ENCODE measurements at places on chromosomes 3 and 15. TPM values are rescaled to one million over a fixed set of nuclear protein-coding genes. Genes with fewer than 3 reads are reported as not detected.

DNA sequence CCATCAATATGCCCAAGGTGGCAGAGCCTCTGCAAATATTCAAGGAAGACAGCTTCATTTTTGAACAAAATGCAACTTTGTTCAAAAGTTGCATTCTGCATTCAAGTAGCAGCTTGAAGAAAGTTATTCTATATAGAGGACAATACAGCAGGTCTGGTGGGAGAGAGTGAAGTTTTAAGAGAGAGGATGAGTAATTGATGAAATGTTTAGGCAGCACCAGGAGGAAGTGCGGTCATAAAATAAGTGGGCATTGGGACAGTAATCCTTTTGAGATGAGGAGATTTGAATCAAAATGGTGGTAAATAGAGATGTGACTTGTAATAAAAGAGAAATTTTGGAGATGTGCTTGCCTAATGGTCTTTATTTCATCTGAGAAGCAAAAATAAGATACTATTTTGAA lies 607.3 kb upstream of the ZNF385D start:
- DNase-seq: no peak
- H3K4me3 ChIP-seq: no peak overlapping the region
- H3K27ac ChIP-seq: no peak overlapping the region
- H3K36me3 ChIP-seq: no peaks in the 10 kb centered on the region
- no peaks in the 10 kb centered on the region for H3K4me1 ChIP-seq
- H3K27me3 ChIP-seq: no peaks in the 10 kb centered on the region

- no peak overlapping the region for H3K27ac ChIP-seq
- no peak overlapping the region for H3K4me3 ChIP-seq
- H3K4me1 ChIP-seq: peaks cover 5% of the 10 kb centered on the region
- DNase-seq: no peak
Measured at GRCh38 chr3:39550354-39551051, 83.0 kb downstream of the MOBP start.

GRCh38 chr3:177820683-177821316 lies 623.5 kb upstream of the TBL1XR1 start:
- no peak overlapping the region for H3K4me3 ChIP-seq
- peaks cover 4% of the 10 kb centered on the region for H3K4me1 ChIP-seq
- DNase-seq: no peak
- no peak overlapping the region for H3K27ac ChIP-seq
- no peaks in the 10 kb centered on the region for H3K36me3 ChIP-seq

GRCh38 chr3:151630035-151630434 lies 103.7 kb upstream of the AADACL2 start:
- H3K4me3 ChIP-seq: no peak overlapping the region
- DNase-seq: no peak
- no peak overlapping the region for H3K27ac ChIP-seq

DNA sequence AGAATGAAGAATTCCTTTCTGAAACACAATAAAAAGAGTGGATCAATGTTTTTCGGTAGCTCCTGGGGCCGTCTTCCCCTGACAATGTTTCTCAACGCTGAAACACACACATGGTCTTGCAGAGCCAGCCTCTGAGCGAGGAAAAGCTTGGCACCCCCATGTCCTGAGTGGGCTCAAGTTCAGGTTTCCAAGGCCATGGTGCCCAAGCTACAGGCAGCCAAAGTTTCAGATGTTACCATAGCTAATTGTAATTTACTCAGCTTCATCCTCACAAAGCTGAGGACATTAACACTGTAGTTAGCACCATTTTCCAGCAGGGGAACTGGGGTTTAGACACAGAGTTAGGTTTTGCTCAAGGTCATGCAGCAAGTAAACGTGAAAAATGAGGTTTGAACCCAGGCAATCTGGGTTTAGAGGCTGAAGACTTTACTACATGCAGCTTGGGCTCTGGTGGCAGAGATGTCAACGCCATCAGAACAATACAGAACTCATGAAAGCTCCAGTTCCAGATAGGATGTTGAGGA lies 199.1 kb downstream of the TJP1 start:
- H3K27ac ChIP-seq: no peak overlapping the region
- H3K36me3 ChIP-seq: no peaks in the 10 kb centered on the region
- DNase-seq: no peak
- no peaks in the 10 kb centered on the region for H3K4me1 ChIP-seq
- no peak overlapping the region for H3K4me3 ChIP-seq
- no peaks in the 10 kb centered on the region for H3K27me3 ChIP-seq

DNA sequence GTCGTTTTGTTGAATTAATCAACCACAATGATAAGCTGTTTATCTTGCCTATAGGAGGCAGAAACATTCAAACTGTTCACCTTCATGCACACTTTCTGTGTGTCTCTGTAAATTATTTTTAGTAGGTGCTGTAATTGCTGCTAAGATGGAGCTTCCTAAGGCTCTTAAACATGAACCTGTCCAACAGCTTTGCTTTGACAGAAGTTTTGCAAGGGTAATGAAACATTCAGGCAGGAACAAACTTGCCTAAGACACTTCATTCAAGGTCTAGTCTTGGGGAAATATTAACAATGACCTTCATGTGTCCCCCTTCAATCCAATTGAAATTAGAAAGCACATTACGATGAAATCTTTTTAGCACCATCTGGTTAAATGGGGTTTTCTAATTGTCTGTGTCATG lies 156.1 kb downstream of the DIPK2A start:
- DNase-seq: no peak
- H3K36me3 ChIP-seq: no peaks in the 10 kb centered on the region
- H3K4me1 ChIP-seq: no peaks in the 10 kb centered on the region
- no peak overlapping the region for H3K27ac ChIP-seq
- no peaks in the 10 kb centered on the region for H3K27me3 ChIP-seq

DNA sequence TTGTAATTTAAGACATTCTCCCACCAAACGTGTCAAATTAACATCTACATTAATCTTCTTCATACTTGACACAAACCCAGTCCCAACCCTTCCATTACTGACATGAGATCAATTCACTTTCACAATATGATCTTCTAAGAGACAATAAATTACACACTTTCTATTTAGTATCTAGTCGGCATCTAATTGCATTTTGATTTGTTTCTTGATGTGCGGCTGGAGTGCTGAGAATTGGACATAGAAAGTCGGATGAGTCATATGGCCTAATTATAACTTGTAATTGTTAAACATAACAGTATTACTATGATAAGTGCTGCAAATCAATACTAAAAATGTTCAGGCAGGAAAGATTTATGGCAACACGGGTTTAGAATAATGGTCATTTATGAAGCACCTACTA lies 78.4 kb upstream of the RORA start:
- no peaks in the 10 kb centered on the region for H3K27me3 ChIP-seq
- H3K27ac ChIP-seq: no peak overlapping the region
- H3K4me1 ChIP-seq: no peaks in the 10 kb centered on the region
- DNase-seq: no peak
- no peak overlapping the region for H3K4me3 ChIP-seq

- H3K4me1 ChIP-seq: no peaks in the 10 kb centered on the region
- no peak for DNase-seq
- no peak overlapping the region for H3K4me3 ChIP-seq
- H3K27ac ChIP-seq: no peak overlapping the region
- no peaks in the 10 kb centered on the region for H3K36me3 ChIP-seq
Measured at GRCh38 chr3:127104586-127104985, 88.3 kb upstream of the PRR23E start.

- peaks cover 3% of the 10 kb centered on the region for H3K4me1 ChIP-seq
- no peak overlapping the region for H3K27ac ChIP-seq
- no peak overlapping the region for H3K4me3 ChIP-seq
- H3K36me3 ChIP-seq: no peaks in the 10 kb centered on the region
Measured at GRCh38 chr15:99390667-99391066, 139.4 kb downstream of the LRRC28 start.

DNA sequence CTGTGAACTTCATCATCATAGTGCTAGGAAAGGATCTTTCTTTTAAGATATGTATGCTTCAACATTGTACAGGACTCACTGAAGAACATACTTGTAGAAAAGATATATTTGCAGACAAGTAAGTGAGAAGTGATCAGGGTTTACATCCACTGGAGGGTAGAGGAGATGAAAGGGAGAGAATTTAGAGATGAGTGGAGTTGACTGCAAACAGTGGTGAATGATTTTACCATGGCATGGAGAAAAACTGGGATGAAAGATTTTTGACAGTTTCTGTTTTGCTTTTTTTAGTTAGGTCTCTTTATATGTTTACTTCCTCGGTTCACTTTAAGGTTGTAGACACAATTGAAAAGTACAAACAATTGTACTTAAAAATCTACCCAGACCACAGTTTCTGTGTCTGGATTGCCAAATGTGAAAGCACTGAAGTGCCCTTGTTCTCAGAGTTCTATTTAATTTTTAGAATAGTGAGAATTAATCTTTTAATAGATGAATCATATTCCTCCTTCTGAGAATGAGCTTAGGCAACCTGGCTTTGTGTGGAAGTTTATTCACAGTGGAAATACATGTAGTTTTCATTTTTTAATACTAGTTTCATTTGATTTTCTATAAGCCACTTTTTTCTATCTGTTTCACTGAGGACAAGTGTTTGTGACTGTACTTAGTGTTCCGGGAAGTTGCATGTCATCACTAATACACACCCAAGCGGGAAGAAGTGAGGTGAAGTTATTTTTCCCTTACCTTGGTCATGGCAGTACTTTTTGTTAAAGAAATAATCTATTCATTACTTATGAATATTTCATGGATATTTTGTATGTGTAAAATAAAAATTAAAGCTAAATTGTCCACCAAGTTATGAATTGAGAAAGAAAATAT lies 1.8 kb upstream of the GPR171 start:
- H3K36me3 ChIP-seq: no peaks in the 10 kb centered on the region
- H3K4me1 ChIP-seq: no peaks in the 10 kb centered on the region
- no peak overlapping the region for H3K27ac ChIP-seq
- no peaks in the 10 kb centered on the region for H3K27me3 ChIP-seq
- no peak overlapping the region for H3K4me3 ChIP-seq

Gene SLC12A1
- not detected for total RNA-seq

Gene GFM1
- 42.4 TPM for total RNA-seq

Gene CCDC54
- not detected for total RNA-seq

Gene SERPINI2
- not detected for total RNA-seq

Gene GRK7
- not detected for total RNA-seq

Gene REC114
- not detected for total RNA-seq

Gene ITIH1
- 376 TPM for total RNA-seq

Gene DAPK2
- 2.4 TPM for total RNA-seq

All from right lobe of liver (tissue), 6 donors.